ENCODE measurements at places on chromosomes 11 and 22.
A peak's percentile ranks its signal among the peaks of the same experiment; 100 is the strongest.

DNA sequence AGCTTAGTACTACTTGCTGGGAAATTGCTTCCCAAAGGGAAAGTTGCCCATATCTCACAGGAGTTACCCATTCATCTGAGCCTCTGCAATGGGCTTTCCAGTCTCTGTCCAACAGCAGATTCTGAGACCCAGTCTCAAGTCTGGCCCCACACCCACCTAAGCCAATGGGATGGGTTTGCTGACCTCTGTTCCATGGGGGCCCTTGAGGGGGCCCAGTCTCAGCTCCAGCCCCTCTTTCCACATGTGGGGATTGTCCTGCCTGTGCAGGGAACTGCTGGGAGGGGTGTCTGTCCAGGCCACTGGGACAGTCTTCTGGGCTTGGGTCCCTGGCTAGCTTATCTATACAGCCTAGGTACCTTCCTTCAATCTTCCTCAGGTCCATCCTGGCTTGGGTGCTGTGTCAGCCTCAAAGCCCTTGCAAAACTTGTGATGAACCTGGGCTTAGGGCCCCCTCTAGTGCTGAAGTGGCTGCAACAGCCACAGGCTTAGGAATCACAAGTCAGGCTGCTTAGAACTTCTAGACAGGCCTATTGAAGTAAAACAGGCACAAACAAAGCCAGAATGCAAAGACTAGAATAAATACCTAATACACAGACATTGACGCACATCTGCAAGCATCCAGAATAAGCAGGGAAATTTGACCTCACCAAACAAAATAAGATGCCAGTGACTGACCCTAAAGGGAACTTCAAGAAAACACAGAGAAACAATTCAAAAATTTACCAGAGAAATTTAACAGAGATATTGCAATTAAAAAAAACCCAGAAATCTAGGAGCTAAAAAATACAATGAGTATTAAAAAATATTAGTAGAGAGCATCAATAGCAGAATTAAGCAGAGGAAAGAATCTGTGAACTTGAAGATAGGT is 11.7 kb upstream of the PATL1 start:
- peak; percentile 43 for DNase-seq

GRCh38 chr11:120695939-120696338 is 184.4 kb downstream of the GRIK4 start:
- no peak for DNase-seq

DNA sequence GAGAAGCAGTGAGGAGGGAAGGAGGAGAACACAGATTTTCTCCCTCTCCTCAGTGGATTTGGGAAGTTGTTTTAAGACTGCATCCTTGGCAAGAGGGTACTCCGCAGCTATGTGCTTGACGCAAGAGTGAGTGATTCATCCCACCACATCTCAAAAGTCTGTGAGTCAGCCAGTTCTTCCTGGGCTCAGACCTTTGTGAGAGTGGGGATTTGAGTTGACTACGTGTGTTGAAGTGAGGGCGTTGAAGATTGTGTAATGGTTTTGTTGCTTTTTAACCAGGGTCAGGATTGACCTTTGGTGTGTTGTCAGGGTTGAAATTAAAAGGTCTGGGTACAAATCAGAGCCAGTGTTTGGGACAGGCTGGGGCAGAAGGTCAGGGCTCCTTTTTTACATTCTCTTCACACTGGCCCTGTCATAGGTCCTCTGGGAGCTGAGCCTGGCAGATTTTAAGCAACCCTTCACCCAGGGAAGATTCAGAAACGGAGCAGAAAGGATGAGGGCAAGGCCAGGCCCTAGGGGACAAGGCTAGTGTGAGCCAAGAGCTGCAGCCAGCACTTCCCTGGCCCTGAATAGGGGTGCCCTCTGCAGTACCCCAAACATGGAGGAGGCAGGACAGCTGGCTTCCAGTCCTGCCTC is 4.2 kb upstream of the C11orf86 start:
- DNase-seq = peak; percentile 98

DNA sequence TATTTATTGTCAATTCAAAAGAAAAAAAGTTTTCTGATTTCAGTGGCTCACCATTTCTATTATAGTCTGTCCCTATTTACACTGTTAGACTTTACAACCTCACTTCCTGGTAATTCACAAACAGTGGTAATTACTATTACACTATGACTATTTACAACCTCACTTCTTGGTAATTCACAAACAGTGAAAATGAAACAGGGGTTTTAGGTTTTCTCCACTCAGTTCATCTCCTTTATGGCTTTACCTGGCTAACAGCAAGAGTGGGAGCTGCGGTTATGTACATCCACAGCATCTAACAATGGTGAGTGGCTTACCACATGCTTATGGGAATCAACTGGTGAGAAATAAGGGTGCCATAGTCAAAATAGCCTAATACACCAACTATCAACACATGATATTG is 166.4 kb downstream of the CASP12 start:
- no peak for DNase-seq

DNA sequence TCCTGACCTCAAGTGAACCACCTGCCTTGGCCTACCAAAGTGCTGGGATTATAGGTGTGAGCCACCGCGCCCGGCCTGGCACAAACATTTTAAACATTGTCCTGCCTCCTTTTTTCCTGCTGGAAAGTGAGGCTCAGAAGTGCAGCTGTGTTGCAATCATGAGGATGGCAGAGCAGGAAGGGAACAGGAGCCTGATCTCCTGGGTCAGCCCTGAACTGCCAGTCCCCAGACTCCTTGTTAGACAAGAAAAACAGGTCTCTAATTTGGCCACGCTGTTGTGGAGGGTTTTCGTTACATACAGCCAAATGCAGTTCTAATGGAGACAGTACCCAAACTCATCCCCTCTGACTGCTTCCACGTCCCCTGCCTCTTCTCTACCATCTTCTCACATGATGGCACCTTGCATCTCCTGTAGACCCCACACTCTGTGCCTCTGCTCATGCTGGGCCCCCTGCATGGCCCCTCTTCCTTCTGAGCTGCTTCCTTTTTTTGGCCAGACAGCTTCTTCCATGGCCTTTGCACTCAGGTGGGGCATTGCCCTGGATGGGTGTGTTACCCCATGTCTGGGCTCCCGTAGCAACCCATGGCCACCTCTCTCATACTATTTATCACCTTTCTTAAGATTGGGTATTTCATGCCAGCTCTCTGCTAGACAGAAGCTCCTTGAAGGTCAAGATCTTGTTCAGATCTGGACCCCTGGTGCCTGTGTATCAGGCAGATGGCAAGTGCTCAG is 227.1 kb downstream of the CEP164 start:
- DNase-seq = no peak

- no peak for DNase-seq
Observed at GRCh38 chr22:39123751-39124581, 26.9 kb downstream of the APOBEC3H start.

DNA sequence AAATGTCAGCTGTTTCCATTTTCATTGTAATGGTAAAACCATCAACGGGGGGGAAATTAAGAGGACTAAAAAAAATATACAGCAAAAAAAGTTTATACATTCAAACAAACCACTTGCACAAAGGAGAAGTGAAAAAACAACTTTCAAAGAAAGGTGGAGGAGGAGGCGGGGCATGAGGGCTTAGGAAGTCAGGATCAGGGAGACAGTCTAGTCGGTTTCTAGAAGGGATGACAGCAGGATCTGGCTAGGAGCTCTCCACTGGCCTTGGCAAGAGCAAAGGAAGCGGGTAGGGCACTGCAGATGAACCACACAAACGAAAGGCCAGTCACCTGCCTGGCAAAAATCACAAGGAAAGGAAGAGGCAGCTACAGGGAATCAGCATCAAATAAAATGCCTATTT is 31.0 kb downstream of the NAP1L4 start:
- no peak for DNase-seq

- no peak for DNase-seq
Observed at GRCh38 chr22:17779286-17780115, 5.2 kb upstream of the BID start.

DNA sequence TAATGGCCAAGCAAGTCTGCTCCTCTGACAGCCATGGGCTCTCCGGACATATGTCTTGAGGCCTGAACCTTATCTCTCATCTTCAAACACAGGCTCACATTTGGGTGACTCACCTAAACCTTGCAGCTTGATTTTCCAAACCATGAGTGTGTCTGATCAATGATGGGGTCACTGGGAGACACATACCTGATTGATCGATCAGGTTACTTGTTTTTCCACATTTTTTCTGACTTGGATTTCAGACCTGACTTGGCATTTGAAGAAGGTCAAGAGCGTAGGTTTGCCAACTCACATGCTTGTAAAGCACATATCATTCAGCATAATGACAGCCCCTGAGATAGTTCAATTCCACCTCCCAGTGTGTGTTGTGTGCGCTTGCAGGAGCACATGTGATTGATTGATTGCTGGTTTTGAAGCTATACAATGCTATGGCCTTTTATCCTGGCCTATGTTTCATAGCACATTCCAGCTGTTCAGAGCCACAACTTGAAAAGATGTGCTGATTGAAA is 116.7 kb upstream of the KIRREL3 start:
- no peak for DNase-seq

DNA sequence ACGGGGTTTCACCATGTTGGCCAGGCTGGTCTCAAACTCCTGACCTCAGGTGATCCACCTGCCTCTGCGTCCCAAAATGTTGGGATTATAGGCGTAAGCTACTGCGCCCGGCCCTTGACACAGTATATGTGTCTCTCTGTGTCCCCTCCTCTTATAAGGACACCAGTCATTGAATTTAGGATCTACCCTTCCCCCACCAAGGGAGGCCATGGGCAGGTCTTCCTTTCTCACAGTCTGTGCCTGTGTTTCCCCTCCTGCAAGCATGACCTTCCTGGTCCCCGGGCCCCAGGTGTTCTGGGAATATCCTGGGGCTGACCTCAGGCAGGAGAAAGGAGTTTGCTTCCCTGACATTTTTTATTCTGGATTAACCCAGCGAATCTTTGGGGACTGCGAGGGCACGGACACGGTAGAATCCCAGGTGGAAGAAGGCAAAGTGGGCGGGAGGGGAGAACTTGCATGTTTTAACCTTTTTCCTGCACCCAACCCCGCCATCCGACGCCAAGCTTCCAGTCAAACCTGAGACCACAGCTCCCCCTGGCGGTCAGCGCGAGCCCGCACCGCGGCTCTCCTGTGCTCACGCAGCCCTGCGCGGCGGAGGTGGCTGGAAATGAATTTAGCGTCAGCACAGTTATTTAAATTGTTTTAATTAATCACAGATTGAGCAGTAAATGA is 42.1 kb upstream of the ISX start:
- DNase-seq = no peak

DNA sequence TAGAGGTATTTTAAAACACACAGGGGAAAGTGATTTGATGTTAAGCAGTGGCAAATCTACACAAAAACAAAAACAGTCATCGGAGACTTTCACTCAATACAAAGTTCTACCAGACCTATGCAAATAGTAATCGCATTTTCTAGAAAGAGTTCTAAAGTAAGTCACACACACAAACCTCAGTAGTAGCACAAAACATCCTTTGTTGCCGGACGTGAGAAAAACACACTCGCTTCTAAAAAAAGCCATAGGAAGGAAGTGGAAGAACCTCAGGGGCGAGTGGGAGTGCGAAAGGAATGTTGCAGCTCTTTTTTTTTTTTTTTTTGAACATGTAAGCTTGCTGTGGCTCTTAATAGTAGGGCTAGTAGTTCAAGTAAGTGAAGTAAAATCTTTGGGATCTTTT is 88.9 kb downstream of the MAML2 start:
- DNase-seq = peak; percentile 67

DNA sequence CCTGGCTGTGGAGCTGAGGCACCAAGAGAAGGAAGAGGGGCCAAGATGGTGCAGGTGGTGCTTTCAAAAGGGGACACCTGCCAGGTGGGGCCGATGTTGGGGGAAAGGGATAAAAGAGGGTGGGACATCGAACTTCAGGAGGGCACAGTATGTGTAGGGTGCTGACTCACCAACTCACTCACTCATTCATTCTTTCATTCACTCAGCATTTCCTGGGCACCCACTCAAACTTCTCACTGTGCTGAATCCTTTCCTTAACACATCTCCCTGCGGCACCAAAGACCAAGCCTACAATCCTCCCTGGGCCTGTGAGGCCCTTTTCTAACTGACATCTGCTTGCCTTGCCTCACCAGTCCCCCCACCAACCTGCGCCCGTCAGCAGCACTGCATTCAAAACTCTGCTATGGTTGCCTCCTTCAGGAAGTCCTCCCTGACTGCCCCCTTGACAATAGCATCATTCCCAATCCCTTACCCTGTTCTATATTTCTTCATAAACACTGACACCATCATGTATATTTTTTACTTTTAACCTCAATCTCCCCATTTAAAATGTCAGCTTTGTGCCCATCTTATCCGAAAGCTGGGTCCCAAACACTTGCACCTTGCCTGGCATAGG is 246.6 kb downstream of the MN1 start:
- DNase-seq = no peak

GRCh38 chr11:578276-579035 is 2.2 kb downstream of the PHRF1 start:
- no peak for DNase-seq

GRCh38 chr11:116701297-116701801 is 71.4 kb downstream of the BUD13 start:
- no peak for DNase-seq

DNA sequence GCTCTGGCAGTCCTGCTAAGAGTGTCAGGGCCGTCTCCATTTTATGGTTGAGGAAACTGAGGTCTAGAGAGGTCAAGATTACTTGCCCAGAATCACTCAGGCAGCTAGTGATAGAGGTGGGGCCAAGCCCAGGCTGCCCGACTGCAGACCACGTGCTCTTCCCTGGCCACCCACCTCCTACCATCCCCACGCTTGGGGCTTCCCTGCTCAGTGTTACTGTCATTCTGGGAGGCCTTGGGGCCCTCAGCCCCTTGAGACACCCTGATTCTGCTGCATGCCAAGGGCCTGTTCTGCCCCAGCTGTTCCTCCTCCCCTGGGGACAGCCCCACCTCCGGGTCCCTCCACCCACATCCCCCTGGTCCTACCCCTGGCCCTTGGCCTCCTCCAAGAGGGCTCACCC is 17.2 kb upstream of the TAB1 start:
- no peak for DNase-seq

DNA sequence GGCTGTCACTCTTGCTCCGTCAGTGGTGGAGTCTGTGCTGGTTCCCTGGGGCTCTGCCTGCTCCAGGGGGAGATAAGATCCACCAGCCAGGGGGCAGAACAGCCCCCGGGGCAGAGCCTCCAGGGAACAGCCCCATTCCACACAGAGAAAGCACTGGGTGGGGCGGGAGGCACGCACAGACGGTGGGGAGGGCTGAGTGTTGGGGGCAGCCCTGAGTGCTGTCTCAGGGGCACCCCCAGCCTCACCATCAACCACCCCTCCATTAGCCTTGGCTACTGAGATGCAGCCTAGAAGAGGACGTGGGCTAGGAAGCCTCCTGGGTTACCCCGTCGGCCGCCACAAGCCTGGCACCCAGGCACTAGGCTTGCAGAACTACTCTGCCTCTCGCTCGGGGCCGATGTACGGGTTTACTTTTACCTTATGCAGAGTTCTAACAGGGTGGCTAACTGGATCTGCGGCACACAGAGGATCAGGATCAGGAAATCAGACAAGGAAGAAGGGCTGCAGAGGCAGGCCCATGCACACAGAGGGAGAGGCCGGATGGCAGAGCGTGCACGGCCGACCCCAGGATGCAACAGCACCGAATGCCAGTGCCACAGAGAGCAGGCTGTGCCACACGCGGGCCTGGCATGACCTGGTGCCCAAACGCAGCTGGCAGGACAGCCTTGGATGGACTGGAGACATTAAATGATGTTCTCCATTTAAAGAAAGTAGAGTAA is 140.5 kb downstream of the CTTN start:
- no peak for DNase-seq
